CD4-positive, alpha-beta T cell treated with Interferon alpha-2 for 1 hour (primary cell): ENCODE measurements at places on chromosomes 7 and 10.

- no peak for DNase-seq
Observed at GRCh38 chr7:39321909-39322498, 244.2 kb upstream of the YAE1 start.

GRCh38 chr7:23833405-23833804, 123.4 kb downstream of the STK31 start:
- no peak for DNase-seq

GRCh38 chr10:93131986-93132385, 58.3 kb downstream of the CYP26A1 start:
- no peak for DNase-seq

- no peak for DNase-seq
Observed at GRCh38 chr10:103990121-103990520, 23.2 kb downstream of the SLK start.

DNA sequence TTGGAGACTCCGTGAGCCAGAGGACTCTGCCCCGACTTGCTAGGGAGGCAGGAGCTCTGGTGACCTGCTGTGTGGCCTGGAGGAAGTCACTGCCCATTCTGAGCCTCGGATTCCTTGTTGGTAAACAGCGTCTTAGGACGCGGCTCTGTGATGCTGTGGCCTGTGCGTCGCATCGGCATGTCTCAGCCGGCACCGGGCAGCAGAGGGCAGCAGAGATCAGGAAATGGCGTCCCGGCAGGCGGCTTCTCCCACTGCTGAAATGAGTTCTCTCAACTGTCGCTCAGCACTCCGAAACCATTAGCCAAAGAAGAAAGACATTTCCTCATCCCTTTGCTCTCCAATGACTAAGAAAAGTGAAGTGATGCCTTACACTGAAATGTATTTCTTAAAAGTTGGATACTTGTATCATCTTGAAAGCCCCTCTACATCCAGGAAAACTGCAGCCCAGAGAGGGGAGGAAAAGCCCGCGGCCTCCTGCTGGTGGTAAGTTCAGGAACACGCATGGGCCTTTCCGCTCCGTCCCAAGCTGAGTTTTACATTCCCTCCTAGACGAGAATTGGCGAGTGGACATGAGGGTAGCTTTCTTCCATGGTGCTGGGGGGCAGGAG, 91.7 kb downstream of the WDR11 start:
- DNase-seq = peak; percentile 70

DNA sequence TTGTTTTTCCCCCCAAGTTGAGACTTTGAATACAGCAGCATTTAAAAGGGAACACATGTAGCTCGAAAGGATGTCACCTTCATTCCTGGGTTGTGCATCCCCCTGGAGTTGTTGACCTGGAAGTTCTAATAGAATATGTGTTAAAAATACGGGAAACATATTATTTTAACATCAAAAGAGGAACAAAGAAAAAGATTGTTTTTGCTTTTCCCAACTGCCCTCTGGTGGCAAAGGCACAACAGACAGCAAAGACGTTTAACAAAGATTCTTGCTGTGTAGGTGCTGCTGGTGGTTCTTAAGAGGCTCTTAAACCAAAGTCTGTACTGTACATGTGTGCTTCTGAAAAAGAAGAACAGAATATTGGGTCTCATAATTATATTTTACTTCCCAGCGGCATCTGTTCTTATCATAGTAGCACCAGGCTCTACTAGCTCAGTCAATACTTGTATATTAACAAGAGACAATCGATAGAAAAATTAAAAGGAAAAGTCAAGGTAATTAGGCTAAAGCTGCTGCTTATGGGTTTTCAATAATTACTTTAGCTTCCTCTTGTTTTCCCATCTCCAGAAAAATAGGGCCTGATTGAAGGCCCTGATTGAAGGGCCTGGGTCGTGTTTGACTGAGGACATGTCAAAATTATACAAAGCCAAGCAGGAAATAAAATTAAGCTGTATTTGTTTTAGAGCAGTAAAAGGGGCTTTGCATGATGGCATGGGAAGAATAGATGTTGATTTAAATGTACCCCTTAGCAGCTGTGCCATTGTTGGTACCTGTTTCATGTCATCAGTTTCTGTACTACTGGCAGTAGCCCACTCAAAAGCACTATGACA, 384.2 kb upstream of the LRGUK start:
- no peak for DNase-seq

GRCh38 chr7:471191-471865, 48.3 kb downstream of the PDGFA start:
- no peak for DNase-seq

DNA sequence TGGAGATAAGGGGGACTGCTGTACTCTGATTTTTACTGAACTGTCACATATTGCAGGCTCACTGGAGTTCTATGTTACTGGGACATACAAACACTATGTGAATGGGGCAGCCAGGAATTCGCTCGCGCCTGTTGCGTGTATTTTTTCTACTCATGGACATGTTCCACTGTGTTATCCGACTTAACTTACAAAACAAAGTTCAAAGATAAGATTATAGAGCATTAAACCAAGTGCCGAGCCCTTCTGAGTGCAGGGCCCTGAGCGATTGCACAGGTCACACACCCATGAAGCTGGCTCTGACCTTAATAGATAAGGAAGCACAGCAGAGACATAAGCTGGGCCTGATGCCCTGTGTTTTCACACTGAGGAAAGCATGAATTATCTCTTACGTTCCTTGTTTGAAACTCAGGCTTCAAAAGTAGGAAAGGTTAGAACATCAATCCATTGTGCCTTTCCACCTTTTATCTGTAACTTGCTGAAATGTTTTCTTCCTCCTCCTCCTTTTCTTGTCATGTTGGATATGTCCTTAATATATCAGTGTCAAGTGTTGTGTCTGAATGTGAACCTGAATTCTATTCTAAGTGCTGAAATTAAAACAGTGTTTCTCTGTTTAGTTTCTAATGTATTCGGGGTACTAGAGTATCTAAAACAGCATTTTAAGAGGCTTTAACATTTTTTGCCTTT, 273.8 kb downstream of the AUTS2 start:
- DNase-seq = no peak

DNA sequence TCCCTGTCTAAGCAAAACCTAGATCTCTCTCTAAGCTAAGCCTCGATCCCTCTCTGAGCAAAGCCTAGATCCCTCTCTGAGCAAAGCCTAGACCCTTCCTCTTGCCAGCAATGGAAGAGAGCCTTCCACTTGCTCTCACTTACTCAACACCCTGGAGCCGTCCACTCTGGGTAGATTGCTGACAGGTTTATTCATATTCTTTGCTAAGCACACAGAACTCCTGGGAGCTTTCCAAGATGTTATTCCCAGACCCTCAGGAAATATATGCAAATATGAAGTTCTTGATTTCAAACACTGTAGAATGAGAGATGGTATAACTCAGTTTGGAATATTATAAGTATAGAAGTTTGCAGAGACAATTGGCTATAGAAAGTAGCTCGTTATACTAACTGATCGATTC, 503.8 kb upstream of the CELF2 start:
- no peak for DNase-seq

DNA sequence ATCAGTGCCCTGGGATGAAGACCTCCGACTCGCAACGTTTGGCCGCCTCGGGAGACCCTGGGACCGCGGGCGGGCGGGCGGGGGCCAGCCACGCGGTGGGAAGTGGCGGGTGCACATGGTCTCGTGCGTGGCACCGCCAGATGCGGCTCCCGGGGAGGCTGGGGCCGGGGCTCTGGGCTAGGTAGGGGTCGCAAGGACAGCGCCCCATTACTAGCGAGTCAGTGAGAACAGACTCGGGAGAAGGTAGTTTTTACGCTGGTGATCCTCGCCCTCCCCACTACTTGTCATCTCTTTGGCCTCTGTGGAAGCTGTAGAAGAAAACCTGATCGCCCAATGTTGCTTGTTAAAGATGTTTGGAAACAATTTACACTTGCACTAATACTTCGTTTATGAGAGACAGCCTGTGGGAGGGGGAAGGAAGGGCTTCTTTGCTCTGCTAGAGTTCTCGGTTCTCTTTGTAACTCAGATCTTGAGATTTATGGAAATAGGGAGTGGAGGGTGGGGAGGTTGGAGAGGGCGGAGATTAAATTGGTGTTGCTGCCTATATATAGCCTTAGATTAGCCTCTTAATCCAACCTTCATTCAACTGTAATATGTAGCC, 591 bp downstream of the BZW2 start:
- no peak for DNase-seq

GRCh38 chr7:142801601-142802295, 31.0 kb downstream of the PRSS2 start:
- peak; percentile 10 for DNase-seq

DNA sequence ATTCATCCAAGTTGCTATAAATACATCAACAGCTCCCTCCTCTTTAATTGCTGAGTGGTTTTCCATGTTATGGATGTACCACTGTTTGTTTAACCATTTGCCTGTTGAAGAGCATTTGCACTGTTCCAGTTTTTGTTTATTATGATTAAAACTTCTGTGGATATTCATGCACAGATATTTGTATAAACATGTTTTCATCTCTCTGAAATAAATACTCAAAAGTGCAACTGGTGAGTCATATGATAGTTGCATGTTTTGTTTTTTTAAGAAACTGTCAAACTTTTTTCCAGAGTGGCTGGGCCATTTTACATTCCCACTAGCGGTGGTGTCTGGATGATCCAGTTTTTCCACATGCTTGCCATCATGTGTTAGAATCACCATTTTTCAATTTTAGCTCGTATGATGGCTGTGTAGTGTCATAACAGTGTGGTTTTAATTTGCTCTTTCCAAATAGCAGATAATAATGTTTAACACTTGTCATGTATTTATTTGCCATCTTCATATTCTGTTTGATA, 33.6 kb downstream of the MEOX2 start:
- DNase-seq = no peak

GRCh38 chr7:94426980-94427875, 32.5 kb downstream of the COL1A2 start:
- no peak for DNase-seq

DNA sequence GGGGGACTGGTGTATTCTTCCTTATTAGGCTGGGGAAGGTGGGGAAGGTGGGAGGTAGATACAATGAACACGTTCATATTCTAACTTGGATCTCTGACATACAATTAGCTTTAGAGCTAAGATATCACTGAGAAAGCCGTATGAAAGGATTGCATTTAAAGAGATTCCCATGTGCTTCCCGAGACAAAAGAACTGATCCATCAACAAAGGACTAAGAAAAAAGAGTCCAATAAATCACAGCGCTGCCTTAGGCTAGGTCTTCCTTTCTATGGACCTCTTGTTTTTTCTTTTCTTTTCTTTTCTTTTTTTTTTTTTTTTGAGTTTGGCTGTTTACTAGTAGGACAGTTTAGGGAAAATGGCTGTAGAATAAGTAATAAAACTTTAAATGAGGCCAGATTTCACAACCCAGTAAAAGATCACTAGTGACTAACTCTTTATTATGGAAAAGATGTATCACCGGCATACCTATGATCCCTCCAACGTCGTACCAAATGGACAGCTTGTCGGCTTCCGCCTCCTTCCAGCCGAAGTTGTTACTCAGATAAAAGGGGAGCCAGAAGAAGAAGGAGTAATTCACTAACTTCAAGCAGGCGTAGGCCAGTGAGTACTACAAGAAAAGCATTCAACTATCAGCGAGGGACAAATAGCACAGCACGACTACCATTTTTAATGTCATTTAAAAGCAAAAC, 50.0 kb downstream of the SLC37A3 start:
- DNase-seq = no peak

GRCh38 chr7:151053096-151053495, 4.6 kb downstream of the CDK5 start:
- no peak for DNase-seq

- peak; percentile 68 for DNase-seq
Observed at GRCh38 chr10:88932539-88933256, 19.9 kb downstream of the ACTA2 start.

DNA sequence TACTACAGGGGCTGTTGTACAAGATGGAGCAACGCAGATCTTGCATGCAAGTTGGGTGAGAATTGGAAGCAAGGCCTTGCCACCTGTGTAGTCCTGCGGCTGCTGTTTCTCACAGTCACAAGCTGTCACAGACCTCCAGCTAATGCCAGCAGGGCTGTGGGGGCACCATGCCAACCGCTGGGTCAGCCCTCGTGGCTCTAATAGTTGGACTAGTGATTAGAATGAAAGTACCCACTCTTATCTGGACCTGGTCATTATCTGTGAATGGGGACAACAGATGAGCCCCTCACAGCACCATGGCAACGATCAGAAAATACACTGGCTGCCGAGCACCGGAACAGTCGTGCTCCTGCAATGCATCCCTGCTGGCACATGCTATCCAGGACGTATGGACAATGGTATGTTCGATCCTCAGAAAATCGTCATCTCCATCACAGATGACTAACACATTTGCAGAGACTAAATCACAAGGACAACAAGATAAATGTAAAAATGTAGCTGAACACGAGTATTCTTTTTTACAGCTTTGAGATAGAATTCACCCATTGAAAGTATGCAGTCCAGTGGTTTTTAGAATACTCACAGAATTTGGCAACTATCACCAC, 80.4 kb upstream of the CALN1 start:
- no peak for DNase-seq

DNA sequence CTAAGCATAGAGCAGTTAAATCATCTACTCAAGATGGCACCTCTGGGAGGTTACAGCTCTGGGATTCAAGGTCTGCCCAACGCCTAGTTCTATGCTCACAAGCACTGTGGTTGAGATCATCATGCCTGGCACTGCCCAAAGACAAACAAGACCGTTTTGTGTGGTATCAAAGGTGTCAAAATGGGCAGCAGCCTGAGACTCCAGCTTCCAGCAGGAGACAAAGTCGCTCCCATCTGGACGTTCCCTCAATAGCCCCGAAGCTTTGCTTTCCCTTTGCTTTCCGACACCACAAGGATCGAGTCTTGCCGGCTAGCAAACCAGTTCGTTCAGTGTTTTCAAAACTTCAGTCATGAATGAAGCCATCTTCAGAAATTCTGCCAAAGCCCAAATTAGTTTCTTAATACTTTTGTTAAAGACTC, 5.1 kb downstream of the HABP2 start:
- no peak for DNase-seq

GRCh38 chr10:103479135-103479534, at the start of gene CALHM3:
CALHM3 (minus strand) TSS chr10:103479240; CDS start chr10:103479032, 208 bp downstream.
- no peak for DNase-seq

DNA sequence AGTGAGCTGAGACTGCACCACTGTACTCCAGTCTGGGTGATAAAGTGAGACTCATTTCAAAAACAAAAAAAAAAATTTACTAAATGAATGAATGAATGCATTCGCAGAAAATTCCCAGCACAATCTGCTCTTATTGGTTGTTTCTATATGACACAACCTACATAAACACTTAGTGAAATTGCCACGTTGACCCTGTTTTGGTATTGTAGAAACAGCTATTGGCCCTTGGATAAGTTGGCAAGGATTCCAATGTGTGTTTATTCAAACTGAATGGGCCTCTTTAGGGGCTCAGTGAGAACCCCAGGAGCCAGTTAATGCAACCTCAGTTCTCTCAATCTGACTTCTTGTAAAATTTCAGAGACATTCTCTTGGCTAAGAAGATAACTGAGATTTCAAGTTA, 66.0 kb downstream of the HHEX start:
- no peak for DNase-seq

DNA sequence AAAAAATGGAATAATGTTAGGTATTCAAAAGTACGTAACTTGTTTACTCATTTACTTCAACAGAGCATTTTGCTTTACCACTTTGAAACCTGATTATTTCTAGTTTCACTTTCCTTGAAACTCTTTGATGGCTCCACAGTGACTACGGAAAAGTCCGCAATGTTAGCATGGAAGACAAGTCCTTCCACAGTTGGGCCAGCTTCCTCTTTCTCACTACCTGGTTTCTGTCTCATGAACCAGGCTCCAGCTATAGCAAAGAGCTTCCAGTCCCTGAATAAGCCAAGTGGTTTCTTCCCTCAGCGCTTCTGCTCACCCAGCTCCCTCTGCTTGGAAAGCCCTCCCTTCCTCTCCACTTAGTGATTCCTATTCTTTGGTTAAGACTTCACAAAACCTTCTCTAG, 44.8 kb upstream of the SLC16A12 start:
- DNase-seq = no peak
